ENCODE measurements at places on chromosomes 2 and 18.

GRCh38 chr2:12416600-12416999 is 300.1 kb upstream of the TRIB2 start:
- peak; percentile 65 for DNase-seq

DNA sequence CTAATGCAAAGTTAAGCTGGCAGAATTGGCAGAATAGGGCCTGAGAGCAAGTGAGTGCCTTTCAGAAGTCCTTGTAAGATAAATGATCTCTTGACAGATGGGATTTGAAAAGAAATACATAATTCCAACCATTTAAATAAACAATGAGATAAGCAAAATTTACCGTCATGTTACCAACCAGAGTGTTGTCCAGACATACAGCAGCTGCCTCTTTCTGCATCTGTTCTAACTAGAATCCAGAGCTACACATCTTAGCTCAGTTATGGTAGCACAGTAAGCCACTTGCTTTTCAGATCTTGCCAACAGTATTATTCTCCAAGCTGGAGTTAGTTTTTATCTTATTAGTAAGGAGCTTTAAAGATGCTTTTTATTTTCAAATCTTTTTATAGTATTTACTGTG is 179.6 kb downstream of the BARD1 start:
- DNase-seq, result no peak

DNA sequence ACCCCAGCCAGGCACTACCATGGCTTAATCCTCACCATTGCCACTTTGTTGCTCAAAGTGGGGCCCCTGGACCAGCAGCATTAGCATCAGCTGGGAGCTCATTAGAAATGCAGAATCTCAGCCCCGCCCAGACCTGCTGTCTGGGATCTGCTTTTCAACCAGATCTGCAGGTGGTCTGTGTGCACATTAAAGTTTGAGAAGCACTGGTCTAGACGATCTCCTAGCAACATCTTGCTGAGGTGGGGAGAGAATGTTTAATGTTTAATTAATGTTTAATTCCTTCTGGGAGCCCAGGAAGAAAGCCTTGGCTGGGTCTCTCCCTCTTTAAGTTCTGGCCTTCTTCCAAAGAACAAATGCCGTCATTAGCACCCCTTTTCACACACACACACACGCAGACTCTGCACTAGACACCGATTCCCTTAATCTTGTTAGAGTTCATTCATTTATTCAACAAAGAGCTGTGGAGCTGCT is 53.7 kb downstream of the EDAR start:
- DNase-seq, result no peak

DNA sequence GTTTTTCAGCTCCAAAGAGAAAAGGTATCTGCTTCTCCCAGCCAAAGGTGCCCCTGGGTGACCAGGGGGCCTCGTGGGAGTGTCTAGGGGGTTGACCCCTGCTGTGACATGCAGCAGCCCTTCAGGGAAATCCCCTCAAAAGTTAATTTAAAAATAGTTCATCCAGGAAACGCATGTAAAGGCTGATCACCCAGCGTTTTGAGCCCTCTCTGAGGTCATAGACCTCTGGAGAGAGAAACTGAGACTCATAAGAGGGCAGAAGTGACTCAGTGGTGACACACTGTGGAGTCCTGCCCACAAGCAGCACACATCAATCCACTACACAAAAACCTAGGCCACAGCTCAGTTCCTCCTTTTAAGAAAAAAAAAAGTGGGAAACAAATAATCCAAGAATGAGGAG is 11.9 kb downstream of the GAL3ST2 start:
- peak; percentile 76 for DNase-seq

- no peak for DNase-seq
Measured at GRCh38 chr18:48359626-48360025, 49.6 kb downstream of the ZBTB7C start.

DNA sequence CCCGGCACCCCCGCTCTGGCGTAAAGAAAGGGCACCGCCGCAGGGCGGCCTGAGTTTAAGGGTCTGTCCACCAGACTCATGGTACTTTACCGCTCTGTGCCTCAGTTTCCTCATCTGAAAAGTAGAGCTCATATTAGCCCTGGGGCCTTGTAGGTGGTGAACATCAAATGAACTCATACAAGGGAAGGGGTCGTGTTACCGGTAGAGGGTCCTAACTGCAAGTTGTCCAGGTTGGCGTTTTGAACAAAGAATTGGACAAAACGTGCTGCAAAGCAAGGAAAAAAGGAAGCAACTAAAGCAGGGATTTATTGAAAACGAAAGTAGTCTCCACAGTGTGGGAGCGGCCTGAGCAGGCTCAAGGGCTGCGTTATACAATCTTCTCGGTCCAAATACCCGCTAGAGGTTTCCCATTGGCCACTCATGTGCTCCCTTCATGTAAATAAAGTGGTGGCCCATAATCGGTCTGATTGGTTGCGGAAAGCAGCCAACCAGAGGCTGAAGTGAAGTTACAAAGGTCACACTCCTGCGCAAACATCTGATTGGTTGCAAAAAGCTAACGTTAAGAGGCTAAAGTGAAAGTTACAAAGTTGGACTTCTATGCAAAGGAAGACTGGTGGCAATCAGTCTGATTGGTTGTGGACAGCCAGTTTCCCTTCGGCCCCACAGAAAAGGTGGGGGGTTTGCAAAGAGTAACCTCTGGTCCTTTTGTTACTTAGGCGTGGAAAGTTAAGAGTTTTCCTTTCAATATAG is 80.7 kb upstream of the LDLRAD4 start:
- peak; percentile 60 for DNase-seq

GRCh38 chr2:21781962-21782361 is 658.2 kb downstream of the TDRD15 start:
- no peak for DNase-seq

- no peak for DNase-seq
Measured at GRCh38 chr2:79622508-79622907, 109.7 kb downstream of the CTNNA2 start.

- DNase-seq, result peak; percentile 90
Measured at GRCh38 chr2:102103992-102104871, 38.3 kb upstream of the IL1R1 start.

DNA sequence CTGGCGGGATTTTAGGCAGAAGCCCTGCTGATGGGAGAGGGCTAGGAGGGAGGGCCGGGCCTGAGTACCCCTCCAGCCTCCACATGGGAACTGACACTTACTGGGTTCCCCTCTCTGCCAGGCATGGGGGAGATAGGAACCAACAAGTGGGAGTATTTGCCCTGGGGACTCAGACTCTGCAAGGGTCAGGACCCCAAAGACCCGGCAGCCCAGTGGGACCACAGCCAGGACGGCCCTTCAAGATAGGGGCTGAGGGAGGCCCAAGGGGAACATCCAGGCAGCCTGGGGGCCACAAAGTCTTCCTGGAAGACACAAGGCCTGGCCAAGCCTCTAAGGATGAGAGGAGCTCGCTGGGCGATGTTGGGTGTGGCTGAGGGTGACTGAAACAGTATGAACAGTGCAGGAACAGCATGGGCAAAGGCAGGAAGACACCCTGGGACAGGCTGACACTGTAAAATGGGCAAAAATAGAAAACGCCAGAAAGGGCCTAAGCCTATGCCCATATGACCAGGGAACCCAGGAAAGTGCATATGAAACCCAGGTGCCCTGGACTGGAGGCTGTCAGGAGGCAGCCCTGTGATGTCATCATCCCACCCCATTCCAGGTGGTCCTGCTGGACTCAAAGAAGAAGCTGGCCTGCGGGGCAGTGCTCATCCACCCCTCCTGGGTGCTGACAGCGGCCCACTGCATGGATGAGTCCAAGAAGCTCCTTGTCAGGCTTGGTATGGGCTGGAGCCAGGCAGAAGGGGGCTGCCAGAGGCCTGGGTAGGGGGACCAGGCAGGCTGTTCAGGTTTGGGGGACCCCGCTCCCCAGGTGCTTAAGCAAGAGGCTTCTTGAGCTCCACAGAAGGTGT is 8.5 kb downstream of the PROC start:
- DNase-seq, result no peak

DNA sequence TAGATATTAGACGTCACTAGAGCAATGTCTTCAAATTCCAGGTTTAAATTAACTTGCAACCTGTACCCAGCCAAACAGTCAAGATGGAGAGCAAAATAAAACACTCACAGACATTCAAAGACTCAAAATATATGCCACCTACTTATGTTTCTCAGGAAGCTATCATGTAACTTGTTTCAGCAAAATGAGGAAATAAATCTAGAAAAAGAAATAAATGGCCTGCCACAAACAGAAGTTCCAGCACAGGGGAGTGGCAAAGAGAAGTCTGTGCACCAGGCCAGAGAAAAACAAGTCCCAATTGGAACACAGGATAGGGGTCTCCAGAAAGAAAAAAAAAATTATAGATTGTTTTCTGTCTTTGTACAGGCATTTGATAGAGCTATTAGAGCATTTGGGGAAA is 96.7 kb downstream of the LRP2 start:
- no peak for DNase-seq

- DNase-seq, result no peak
Measured at GRCh38 chr2:112827604-112828185, 8.9 kb downstream of the IL1B start.

- DNase-seq, result no peak
Measured at GRCh38 chr2:16971722-16972234, 306.1 kb upstream of the CYRIA start.

DNA sequence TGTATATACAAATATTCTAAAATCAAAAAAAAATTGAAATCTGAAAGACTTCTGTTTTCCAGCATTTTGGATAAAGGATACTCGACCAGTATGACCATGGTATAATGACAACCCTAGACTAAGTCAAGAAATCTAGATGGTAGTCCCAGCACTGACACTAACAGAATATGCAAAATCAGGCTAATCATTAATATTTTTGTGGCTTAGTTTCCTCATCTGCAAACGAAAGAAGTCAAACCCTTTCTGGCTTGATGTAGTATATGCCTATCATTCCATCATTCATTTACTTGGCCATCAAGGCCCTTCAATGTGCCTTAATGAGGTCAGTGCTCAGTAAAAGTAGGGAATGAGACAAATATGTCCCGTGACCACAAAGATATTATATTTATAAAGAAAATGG is 83.5 kb downstream of the NCKAP5 start:
- no peak for DNase-seq
